ENCODE measurements at places on chromosomes 13 and 19.
A peak's percentile ranks its signal among the peaks of the same experiment; 100 is the strongest.

GRCh38 chr19:54905421-54905802, 536 bp upstream of the NCR1 start:
- no peak for DNase-seq

GRCh38 chr13:32734511-32734910, 148.3 kb downstream of the PDS5B start:
- peak; percentile 2 for DNase-seq

DNA sequence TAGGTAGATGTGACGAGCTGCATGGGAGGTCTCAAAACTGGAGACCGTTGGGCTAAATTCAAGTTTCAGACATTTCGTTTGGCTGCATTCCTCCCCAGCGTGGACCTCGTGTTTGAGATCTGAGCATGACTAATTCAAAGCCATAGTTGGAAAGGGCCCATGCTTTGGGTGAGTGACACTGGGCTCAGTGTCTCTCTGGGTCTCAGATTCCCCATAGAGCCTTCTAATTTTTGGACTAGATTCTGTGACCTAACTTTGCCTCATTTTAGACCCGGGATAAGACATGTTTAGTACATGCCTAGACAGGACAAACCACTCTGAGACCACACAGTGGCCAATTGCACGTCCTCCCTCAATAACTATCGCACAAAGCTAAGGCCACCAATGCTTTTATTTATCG, 16.6 kb downstream of the CKM start:
- DNase-seq, result no peak

- DNase-seq, result no peak
Measured at GRCh38 chr13:29959603-29960002, 109.2 kb upstream of the UBL3 start.

DNA sequence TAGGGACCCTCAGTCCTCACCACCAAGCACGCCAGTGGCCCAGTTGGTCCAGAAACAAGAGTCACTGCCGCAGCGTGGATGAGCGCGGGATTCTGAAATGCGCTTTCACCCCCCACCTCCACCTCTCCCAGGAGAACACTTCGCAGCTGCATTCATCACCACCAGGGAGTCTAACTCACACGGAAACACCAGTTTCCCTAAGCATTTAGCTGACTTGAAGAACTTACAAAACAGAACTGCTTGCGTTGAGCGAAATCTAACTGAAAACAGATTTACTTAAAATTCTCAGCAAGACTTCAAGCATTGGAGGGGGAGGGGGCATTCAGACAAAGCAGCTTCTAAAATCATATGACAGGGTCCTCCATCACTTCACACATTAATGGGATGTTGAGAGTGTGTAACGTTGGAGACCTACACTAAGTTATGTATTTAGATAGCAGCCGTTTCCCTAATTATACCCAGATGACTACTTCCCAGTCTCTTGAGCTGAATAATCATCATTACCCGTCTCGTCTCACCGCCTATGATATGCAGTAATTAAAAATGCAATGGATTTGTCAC, 258.2 kb upstream of the IRS2 start:
- DNase-seq, result no peak

DNA sequence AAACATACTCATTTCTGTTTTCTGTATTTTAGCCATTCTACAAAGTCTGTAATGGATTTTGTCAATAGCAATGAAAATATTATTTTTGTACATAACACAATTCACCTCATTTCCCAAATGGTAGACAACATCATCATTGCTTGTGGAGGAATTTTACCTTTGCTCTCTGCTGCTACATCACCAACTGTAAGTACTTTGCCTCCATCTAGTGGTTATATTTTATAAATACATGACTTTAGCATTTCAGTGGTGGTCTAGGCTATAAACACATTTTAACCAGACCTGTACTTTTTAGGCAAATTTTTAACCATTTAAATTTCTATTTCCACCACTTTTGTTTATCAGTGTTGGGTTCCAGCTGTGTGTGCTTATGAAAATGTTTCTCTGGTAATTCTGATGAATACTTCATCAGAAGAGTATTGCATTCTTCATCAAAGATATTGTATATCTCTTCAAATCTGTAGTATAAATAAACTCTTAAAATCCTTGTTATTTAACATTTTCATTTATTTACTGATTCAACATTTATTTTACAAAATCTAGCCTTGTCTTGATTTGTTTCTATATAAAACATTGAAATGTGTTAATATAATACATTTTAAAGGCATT, 222.4 kb downstream of the NBEA start:
- peak; percentile 4 for DNase-seq

DNA sequence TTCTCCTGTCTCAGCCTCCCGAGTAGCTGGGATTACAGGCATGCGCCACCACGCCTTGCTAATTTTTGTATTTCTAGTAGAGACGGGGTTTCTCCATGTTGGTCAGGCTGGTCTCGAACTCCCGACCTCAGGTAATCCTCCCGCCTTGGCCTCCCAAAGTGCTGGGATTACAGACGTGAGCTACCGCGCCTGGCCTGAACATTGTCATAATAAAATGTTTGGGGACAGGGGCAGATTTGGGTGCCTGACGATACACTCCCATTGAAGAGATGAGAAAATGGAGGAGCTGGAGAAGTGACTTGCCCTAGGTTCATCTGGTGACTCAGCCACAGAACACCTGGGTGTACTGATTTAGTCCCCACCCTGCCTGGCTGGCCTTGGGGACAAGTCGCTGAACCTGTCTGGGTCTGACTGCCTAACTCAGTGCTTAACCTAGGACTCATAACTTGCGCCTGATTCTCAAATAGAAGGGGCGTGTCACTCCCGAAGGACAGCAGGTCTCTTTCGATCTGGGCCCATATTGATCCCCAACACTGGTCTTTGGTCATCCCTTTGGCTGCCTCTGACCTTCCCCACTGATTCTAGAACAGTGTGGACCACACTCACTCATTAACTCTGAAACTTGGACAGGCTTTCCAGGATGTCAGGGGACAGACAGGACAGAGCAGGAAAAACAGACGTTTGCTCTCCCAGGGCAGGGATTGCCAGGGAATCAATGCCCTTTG, 7.6 kb upstream of the BICRA start:
- DNase-seq, result no peak

DNA sequence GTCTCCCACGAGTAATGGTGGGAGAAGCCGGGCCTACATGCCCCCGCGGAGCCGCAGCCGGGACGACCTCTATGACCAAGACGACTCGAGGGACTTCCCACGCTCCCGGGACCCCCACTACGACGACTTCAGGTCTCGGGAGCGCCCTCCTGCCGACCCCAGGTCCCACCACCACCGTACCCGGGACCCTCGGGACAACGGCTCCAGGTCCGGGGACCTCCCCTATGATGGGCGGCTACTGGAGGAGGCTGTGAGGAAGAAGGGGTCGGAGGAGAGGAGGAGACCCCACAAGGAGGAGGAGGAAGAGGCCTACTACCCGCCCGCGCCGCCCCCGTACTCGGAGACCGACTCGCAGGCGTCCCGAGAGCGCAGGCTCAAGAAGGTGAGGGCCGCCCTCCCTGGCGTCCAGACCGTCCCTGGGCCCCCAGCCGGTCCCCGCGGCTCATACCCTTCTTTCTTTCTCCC, 1.4 kb upstream of the USF2 start:
- DNase-seq, result peak; percentile 36

- DNase-seq, result no peak
Measured at GRCh38 chr13:112880221-112880641, 88.8 kb upstream of the MCF2L start.

DNA sequence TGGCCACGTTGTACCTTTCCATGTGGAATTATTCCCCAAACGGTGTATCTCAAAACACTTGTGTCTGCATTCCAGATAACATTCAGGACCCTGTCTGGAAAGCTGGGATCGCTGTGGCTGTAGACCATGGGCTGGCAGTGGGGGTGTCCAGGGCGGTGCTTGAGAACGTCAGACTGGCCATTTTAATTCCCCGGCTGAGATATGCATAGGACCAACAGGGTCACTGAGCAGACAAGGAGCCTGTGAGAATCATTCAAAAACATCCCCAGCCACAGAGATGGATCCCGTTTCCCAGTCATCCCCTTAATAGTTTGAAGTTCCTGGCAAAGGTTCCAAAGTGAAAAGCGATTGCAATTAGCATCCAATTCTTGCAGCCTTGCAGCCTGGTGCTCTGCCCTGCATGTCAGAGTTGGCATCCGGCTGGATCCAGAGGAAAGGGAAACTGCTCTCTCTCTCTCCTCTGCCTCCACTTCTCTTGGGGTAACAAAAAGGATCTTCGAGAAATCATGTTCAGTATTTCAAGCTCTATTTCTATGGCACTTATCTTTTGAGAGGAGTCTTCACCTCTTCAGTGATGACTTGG, 41.6 kb downstream of the IFT88 start:
- DNase-seq, result no peak

DNA sequence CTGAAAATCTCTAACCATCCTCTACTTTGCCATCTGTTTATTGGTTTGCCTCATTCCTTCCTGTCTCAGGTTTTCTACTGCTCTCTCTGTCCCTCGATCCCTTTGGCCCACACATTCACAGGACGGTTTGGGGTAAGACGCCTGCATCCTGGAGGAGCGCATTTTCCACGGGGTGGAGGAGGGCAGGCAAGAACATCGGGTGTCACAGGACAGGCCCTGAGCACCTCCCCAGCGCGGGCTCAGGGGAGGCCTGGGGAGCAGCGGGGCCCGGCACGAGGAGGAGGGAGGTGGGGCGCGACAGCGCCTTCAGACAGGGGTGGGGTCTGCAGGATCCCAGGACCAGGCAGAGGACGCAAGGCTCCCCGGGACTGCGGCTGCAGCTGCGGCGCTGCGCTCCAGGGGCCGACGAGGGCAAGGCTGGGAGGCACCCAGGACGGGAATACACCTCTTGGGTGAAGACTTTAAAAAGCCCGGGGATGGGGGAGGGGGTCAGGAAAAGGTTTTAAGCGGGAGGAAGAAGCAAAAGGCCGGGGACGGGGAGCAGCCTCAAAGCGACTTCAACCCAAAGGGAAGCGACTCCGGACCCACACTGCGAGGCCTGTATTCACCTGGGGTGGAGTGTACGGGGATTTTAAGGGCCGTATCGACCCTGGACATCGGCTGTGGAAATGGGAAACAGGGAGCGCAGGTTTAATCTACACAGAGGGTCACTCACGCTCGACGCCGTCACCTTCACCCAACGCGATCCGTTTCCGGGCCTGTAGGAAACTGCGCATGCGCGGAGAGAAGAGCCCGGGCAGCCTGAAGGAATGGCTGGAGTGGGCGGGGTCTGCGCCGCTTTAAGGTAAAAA, at the start of gene ZNF415:
TSS of gene ZNF415 (minus strand) at position 770 of the 851 bp plus-strand sequence. CDS start 10,234 bp downstream, outside the sequence.
- DNase-seq, result peak; percentile 74

DNA sequence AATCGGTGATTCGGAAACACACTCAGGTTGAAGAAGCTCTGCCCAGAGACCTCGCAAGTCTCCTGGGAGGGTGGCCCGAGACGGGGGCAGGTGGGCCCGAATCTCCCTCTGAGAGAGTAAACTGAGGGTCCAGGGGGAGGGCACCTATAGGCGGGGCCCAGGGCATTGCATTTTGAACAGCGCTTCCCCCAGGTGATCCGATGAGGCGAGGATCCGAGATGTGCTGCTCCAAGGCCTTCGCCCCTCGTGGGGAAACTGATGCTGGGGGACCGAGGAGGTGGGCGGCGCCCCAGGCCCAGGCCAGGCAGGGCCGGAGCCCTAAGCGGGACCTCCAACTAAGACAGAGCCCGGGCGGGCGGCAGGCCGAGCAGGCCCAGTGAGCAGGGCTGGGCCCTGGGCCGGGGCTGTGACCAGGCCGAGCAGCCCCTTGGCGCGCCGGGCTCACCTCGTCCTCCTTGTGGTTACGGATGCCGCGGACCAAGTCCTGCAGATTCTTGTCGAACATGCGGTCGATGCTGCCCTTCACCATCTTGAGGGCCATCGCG, 500 bp downstream of the AP3D1 start:
- no peak for DNase-seq

DNA sequence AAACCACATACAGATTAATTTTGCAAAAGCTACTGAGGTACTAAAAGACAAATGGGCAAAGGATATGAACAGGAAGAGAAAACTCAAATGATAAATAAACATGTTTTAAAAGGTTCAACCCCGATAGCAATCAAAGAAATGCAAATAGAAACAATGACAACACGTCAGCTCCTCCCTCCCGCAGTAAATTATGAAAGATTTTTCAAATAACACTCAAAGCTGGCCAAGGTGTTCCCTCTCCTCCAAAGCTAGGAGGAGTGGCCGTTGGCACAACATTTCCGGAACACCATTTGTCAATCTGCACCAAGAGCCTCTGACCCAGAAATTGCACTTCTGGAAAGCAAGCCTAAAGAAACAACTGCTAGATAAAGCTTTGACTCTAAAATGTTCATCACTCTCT, 28.3 kb downstream of the INSR start:
- DNase-seq, result no peak

DNA sequence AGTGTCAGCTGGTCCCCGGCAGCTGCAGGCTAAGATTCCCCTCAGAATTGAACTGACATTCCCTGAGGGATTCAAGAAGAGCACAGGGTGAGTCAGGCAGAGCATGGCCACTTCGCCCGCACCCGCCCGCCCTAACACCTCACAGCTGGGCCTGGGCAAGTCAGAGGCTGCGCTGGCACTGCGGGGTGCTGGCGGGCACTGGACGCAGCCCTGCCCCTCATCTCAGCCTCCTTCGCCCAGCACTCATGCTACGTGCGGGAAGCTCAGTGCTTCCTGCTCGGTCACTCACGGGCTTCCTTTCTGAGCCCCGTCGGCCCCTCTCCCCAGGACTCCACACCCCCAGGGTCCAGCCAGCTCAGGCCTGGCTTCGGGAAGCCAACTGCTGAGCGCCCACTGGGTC, 56.9 kb downstream of the MLLT1 start:
- DNase-seq, result no peak

- DNase-seq, result no peak
Measured at GRCh38 chr13:21608961-21609360, 5.0 kb upstream of the MICU2 start.

DNA sequence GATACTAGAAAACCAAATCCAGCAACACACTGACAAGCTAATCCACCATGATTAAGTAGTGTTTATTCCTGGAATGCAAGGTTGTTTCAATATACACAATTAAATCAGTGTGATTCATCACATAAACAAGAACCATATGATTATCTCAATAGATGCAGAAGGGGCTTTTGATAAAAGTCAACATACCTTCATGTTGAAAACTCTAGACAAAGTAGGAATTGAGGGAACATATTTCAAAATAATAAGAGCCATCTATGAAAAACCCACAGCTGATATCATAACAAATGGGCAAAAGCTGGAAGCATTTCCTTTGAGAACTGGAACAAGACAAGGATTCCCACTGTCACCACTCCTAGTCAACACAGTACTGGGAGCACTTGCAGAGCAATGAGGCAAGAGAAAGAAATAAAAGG, 213.6 kb upstream of the CSNK1A1L start:
- DNase-seq, result no peak

GRCh38 chr19:6076675-6077463, 33.4 kb downstream of the RFX2 start:
- DNase-seq, result no peak

DNA sequence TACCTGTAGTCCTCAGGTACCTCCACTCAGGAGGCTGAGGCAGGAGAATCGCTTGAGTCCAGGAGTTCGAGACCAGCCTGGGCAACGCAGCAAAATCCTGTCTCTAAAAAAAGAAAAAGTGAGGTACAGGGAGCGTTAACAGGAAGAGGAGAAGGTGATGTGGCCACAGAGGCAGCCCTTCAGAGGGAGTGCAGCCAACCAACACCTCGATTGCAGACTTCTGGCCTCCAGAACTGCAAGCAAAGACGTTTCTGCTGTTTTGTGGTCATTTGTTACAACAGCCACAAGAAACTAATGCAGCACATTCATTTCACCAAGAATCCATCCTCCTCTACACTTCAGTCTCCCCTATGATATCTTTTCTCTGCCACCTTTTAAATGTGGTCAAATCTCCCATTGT, 145.2 kb downstream of the USP12 start:
- no peak for DNase-seq

- peak; percentile 11 for DNase-seq
Measured at GRCh38 chr13:92657565-92657964, 569.0 kb upstream of the GPC6 start.

Measured in urothelium cell line (cell line).